Activated T-cell treated with anti-CD3 and anti-CD28 coated beads for 24 hours (primary cell): ENCODE measurements at places on chromosomes 11 and 22.

DNA sequence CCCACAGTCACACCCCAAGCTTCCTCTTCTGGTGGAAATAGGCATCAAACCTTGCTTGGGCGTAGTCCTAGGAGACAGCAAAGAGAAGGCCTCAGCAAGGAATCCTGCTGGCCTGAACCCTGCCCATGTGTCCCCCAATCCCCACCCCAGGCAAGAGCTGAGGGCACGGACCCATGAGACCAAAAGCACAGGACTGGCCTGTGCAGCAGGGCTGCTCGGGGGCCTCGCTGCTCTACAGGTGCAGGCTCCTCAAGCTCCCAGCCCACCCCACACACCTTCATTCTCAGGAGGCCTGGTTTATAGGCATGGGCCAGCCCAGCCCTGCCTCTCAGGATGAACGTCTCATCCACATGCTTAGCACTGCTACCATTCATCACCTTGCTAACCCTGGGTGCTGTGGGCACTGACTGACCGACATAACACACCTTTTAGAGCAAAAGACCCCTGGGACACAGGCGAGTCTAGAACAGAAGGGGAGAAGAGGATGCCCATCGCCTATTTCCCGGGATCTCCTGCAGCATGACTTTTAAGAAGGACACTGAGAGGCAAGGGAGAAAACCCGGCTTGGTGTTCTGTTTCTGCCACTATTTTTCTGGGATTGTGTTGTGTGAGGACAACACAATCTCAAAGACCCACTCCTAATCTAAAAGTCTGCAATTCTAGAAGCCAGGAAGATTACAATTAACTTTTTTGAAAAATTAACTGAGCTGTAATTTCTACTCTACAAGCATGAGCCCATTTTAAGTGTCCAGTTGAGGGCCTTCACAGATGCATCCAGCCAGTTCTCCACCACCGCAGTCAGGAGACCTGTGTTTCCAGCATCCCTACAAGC lies 15.4 kb downstream of the TCIRG1 start:
- no peak for DNase-seq

- DNase-seq, result no peak
Measured at GRCh38 chr11:118636569-118637290, 29.3 kb downstream of the PHLDB1 start.

GRCh38 chr11:133841279-133842043 lies 3.9 kb downstream of the SPATA19 start:
- no peak for DNase-seq

DNA sequence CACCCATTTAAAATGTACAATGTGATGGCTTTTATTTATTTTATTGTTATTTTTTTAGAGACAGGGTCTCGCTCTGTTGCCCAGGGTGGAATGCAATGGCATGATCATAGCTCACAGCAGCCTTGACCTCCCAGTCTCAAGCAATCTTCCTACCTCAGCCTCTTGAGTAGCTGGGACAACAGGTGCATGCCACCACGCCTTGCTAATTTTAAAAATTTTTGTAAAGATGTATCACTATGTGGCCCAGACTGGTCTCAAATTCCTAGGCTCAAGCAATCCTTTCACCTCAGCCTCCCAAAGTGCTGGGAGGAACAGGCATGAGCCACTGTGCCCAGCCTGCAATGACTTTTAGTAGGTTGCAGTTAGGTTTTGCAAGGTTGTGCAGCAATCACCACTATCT lies 14.3 kb downstream of the CLDN5 start:
- DNase-seq, result no peak

DNA sequence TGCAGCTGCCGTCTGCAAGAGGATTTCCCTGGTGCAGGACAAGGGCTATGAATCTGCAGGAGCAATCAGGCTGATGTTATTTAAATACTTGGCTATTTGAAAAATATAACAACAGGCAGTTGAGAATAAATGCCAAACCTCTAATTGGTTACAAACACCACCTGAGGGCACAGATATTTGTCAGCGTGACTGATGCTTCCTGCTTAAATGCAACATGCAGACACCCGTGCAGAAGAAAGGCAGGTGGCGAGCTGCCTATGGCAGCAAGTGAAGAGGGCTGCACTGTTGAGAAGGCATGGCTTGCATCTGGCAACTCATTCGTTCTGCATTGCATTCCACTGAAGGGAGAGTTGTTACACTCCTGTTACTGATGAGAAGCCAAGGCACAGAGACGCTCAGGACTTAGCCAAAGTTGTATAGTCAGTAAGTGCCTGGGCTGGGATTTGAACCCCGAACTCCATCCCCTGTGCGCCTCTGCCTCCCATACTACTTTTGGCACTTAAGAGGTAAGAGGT lies 350.6 kb downstream of the TENM4 start:
- no peak for DNase-seq

- DNase-seq, result no peak
Measured at GRCh38 chr22:45251825-45252224, 11.1 kb upstream of the KIAA0930 start.

DNA sequence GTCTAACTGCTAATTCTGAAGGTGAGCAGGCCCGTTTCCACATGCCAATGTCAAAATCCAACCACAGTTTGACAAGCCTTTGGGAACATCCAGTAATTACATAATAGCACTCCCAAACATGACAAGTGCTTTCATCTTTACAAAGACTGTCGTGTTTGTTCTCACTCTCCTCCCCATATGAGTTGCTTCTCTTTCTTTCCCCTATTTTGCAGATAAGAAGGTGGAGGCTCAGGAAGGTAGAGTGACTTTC lies 55.9 kb upstream of the CD44 start:
- DNase-seq, result no peak
